ENCODE measurements at places on chromosomes 3 and 15.

DNA sequence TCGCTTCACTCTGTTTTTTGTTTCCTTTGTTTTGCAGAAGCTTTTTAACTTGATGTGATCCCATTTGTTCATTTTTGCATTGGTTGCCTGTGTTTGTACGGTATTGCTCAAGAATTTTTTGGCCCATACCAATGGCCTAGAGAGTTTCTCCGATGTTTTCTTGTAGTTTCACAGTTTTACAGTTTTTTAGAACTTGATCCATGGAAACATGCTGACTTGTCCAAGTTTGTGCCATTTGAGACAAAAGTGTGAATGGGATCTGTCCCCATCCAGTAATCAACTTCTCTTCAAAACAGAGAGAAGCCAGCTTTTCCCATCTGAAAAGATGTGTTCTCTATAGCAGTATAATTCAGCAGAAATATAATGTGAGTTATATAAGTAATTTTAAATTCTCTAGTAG lies 266.5 kb upstream of the LRTM1 start:
- no peak for DNase-seq

- no peak for DNase-seq
Measured at GRCh38 chr3:23240171-23240785, 37.2 kb downstream of the UBE2E2 start.

- no peak for DNase-seq
Measured at GRCh38 chr15:47857776-47858167, 140.5 kb downstream of the SEMA6D start.

DNA sequence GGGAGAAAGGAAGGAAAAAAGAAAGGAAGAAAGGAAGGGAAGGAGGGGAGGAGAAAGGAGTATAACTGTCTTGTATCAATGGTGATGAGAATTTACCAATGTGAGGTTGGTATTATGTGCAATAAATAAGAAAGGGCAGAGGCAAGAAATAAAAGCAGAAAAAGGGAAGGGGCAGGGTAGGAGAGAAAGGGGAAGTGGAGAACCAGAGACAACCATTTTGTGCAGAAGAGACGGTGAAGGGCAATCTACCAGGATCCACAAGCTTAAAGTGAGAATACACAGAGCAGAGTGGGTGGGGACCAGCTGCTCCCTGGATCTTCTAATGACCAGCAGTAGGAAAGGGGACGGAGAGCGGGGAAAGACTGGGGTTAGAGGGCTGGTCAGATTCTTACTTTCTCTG lies 106.9 kb upstream of the SLCO2A1 start:
- DNase-seq = no peak

GRCh38 chr3:195446359-195446758 lies 3.5 kb upstream of the ACAP2 start:
- peak; percentile 3 for DNase-seq

- DNase-seq = no peak
Measured at GRCh38 chr15:44716983-44717602, 5.8 kb downstream of the B2M start.

- no peak for DNase-seq
Measured at GRCh38 chr3:47475029-47475569, 642 bp downstream of the SCAP start.

- peak; percentile 52 for DNase-seq
Measured at GRCh38 chr3:142027735-142028134, 121.6 kb downstream of the TFDP2 start.

GRCh38 chr3:29889215-29889614 lies 608.3 kb downstream of the RBMS3 start:
- DNase-seq = no peak

DNA sequence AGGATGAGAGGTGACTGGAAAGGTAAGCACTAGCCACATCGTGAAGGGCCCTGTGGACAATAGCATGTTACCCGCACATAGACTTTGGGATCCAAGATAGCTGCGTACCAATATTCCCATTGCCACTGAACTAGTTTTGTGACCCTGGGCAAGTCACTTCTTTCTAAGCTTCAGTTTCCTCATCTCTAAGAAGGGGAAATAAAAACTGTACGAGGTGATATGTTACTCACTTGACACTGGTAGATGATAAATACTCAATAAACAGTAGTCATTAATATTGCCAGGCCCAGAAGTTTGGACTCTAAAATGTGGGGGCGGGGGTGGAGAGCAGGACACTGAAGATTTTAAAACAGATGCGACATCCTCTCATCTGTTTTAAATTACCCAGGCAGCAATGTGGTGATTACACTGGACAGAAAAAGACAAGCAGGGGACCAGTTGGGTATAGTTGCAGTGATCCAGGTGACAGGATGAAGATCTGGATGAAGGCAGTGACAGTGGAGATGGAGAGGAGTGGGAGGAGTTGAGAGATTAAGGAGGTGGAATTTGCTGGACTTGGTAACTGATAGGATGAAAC lies 2.5 kb downstream of the ATG7 start:
- no peak for DNase-seq

GRCh38 chr3:4693620-4694019 lies 200.5 kb downstream of the ITPR1 start:
- DNase-seq = no peak

DNA sequence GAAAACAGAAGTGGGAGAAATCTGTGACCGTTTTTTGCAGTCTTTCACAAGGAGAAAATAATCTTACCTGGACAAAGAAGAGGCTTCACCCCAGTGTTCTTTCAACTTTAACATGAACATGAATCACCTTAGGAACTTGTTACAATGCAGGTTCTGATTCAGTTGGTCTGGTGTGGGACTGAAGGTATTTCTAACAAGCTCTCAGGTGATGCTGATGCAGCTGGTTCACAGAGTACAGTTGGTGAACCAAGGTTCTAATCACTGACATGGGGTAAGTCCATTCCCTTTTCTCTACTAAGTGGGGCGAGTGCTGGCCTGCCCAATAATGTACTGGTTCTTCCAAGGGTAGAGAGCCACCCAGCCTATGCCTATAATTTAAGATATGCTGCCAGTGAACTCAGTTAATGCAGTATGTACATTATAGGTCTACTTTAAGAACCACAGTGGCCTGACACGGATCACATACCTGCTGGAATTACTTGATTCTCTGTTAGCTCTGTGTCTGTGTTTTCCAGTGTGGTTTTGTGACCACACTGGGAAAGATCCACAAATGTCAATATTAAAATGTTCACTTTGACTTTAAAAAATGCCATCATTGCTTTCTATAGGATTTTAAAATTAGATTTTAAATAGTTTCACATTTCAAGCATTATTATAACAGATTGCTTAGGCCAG lies 304.1 kb downstream of the ZNF621 start:
- no peak for DNase-seq

DNA sequence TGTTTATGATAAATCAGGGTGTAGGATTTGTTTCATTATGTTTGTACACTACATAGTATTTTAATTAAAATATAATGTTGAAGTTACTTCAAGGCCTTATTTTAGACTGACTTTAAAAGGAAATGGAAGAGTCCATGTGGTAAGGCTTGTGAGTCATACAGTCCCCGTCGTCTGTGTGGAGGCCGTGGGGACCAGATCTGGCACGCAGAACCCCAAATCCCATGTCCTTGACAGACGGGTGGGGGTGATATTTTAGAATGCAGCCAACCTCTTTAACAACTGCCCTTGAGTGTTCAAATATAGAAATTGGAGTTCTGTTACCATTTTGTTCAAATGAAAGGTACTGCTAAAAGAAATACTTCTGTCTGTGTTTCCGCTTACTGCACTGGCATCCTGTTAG lies 35.8 kb downstream of the ABHD17C start:
- DNase-seq = peak; percentile 16

DNA sequence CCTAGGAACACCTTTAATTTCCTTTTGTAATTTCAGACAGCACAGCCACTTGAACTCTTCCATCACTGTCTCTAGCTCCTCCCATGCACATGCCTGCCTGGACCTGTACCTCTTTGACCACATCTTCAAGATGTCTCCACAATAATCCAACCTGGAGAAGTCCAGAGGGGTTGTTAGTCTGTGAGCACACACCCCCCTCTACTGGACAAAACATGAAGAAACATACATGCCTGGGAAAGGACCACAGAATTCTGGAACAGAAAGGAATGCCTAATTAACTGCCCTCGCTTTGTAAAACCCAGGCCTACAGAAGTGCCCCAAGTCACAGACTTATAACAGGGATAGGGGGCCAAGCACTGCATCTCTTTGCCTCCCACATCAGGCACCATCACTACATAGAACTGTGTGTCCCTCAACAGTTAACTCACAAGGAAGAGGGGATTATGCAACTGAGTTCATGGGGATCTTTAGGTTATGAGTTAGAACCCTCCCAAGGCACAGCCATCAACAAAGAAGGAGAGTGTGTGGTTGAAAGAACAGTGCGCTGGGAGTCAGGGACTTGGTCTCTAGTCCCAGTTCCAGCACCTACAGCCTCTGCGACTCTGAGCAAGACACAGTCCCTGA lies 61.7 kb downstream of the FMN1 start:
- DNase-seq = peak; percentile 77

- DNase-seq = peak; percentile 5
Measured at GRCh38 chr3:64311424-64312061, 86.3 kb upstream of the PRICKLE2 start.

GRCh38 chr15:86935841-86936240 lies 856.2 kb downstream of the AGBL1 start:
- DNase-seq = no peak

GRCh38 chr3:16084887-16085286 lies 89.6 kb upstream of the GALNT15 start:
- DNase-seq = peak; percentile 95

- no peak for DNase-seq
Measured at GRCh38 chr3:102480139-102480538, 45.3 kb downstream of the ZPLD1 start.

DNA sequence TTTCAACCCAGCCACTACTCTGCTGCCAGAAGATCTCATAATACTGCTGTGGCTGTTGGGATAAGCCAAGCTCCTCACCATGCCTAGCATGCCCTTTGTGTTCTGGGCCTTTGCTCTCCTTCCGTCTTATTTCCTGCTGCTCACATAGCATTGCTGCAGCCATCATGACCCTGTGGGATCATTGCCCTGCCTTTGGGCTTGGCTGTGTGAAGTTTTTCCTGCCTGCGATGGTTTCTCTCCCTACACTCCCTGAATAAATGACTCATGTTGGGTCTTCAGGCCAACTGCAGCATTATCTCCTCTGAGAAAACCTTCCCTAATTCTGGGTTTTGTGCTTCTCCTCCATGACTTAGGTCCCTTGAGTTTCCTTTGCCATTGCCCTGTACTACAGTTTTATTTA lies 20.8 kb upstream of the TRA2B start:
- peak; percentile 30 for DNase-seq

DNA sequence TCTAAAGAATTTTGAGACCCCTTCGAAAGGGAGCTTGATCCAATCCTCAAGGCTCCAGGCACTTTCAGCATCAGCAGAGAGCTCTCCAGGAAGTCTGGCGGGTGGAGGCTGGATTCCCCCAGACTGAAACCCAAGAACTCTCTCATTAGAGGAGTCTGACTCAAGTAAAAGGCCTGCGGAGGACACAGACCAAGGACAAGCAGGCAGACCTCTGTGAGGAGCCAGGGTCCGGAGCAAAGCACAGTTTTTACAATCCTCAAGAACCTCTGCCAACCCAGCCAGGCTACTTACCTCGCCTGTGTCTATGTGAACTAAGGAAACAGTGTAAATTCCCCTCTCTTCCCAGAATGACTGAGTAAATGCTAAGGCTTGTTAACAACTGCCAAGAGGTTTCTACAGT lies 86.2 kb downstream of the FBN1 start:
- DNase-seq = peak; percentile 52

DNA sequence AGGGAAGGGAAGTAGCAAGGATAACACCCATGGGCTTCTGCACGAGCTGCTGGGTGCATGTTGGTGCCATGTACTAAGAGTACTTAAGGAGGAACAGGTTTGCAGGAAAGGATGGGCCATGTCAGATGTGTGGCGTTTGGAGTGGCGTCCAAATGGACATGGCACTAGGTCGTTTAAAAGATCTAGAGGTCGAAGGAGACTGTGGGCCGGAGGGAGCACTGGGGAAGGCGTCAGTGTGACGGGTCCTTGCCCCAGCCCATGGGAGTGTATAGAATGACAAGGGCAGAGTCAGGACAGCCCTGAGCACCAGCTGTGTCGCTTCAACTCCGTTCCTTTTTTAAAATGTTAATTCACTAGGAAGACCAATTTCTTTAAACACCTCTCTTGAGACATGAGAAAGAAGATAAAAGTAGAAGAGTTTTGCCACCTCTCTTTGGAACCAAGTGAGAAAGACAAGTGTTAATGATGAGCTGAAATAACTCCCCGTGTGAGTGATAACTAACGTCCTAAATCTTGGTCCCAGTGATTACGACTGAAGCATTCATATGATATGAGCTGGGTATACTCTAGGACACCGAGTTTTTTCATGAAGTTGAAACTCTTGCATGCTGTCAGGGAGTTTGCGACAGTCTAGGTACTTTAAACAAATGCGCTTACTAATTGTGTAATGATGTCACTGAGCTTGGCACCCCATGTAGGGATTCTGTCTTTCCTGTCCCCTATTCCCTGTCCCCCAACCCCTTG lies 23.8 kb downstream of the LYSMD4 start:
- no peak for DNase-seq

GRCh38 chr3:106534206-106534605 lies 665.4 kb upstream of the CBLB start:
- DNase-seq = peak; percentile 36

DNA sequence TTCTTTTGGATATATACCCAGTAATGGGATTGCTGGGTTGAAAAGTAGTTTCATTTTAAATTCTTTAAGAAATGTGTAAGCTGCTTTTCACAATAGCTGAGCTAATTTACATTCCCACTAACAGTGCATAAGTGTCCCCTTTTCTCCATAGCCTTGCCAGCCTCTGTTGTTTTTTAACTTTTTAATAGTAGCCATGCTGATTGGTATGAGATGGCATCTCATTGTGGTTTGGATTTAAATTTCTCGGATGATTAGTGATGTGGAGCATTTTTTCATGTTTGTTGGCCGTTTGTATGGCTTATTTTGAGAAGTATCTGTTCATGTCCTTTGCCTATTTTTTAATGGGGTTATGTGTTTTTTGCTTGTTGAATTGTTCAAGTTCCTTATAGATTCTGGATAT lies 444.3 kb upstream of the ATP11B start:
- no peak for DNase-seq

DNA sequence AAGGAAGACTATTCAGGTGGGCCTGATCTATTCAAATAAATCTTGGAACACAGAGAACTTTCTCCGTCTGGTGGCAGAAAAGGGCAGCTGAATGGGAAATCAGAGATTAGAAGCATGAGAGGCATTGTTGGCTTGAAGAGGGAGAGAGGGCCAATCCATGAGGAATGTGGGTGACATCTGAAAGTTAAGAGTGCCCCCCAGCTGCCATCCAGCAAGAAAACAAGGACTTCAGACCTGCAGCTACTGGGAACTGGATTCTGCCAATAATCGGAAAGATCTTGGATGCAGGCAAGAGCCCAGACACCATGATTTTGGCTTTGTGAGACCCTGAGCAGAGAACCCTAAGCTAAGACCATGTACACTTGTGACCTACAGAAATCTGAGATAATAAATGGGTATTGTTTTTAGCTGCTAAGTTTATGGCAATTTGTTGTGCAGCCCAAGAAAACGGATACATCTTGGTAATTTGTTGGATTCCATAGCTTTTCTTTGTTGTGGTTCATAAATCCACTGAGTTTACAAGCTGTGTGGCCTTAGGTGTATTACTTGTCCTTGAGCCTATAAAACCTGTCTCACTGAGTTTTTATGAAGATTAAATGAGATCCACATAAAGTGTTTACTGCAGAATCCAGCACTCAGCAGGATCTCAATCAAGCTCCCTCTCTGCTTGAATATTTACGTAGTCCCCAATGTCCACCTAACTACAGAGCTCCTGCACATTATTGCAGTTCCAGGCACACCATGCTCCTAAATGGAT lies 82.1 kb upstream of the PRTG start:
- no peak for DNase-seq

Measured in dermis blood vessel endothelial cell (primary cell).